ENCODE measurements at places on chromosomes 11 and 22.

DNA sequence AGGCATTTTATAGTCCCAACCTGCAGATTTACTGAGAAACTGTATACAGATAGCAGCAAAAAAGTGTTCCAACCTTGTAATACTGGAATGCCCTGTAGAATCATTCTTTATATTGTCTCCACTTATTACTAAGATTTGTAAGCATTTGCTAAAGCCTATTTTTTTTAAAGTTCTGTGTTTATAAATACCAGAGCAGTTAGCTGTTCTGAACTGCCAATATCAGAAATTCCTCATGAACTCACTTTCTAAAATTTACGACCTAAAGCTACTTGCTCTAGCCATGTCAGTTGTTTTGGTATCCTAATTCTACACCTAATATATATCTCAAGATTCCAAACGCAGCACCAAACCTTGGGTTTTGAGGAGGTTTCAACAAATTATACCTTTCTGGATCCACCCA, 103.2 kb downstream of the C11orf65 start:
- peak; percentile 71 for DNase-seq

DNA sequence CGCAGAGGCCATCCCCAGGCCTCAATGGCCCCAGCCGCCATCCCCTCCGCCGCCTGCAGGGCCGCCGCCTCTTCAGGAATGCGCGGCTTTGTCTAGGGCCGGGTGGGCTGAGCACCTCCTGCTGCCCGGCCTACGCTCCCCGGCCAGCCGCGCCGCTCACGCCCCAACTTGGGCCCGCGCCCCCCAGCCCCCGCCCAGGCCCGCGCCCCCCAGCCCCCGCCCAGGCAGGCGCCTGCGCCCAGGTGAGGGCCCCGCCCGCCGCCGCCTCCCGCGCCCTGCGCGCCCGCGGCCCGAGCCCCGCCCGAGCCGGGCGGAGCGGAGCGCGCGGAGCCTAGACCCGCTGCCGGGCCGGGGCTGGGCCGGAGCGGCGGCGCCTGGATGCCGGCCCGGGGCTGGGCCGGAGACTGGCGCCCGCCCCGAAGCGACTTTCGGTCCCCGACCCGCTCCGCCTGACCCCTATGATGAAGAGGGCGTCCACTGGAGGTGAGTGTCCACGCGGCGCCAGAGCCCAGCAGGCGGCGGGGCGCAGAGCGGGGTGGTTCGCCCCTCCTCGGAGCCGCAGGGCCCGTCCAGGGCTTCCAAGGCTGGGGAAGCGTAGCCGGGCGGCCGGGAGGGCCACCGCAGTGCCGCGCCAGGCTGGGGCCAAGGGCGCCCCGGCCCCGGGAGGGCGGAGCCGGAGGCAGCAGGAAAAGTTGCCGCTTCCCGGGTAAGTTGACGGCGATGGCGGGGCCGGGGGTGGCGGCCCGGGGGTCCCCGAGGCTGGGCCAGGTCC, 34.3 kb upstream of the PRODH start:
- no peak for DNase-seq

DNA sequence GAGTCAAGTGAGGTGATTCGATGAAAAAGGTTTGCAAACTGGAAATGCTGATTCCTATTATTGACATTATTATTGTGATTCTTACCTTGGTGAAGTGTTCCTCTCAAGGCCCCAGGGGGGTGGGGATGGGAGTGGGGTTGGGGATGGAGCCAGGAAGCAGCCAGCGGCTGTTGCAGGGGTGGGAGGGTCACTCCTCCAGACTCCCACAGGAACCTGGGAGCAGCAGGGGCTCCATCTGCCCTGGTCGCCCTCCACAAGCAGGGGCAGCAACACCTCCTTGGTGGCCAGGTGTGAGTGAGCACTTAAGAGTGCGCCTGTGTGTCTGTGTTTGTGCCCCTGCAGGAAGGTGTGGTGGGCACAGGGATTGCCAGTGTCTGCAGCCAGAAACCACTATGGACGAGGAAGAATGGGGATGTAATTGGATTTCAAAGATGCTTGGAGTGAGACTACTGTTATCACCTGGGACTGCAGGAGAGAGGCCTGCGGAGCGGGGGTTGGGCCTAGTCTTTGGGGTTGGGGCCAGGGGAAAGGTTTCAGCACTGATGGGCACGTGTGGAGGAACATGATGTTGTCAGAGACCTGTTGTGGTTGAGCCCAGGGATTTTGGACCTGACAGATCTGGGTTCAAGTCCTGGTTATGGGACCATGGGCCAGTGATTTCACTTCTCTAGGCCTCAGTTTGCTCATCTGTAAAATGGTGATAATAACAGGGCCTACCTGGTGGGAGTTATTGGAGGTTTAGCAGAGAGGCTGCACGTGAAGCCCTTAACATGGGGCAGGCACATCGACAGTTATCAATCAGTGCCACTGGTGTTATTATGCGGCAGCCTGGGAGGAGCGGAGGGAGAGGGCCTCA, 3.6 kb upstream of the TP53I11 start:
- DNase-seq = no peak

- no peak for DNase-seq
These were observed 419.3 kb upstream of the NARS2 start for GRCh38 chr11:78993802-78994430.

DNA sequence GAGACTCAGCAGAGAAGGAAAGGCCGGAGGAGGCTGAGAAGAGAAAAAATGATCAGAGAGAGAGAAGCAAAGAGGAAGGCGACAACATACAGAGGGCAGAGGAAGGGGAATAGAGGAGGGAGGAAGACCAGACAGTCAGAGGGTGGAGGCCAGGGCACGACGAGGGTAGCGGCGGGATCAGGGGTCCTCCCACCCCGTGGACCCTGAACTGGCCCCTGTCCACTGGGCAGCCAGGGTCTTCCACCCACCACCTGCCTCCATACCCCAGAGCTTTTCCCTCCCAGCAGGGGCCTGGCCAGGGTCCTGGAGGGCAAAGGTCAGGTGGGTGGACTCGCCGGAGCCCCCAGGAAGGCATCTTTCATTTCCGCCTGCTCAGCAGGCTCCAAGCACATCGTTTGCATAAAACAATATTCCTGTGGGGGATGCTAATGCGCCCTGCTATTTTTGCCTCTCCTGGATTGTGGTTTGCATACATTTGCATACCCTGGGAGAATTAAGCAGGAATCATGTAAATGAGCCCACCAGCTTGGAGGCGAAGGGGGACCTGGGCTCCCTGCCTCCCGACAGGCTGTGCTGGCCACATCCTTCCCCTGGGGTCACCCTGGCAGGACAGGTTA, 394.1 kb downstream of the MN1 start:
- no peak for DNase-seq

- no peak for DNase-seq
These were observed 38.9 kb upstream of the EED start for GRCh38 chr11:86205421-86206336.

DNA sequence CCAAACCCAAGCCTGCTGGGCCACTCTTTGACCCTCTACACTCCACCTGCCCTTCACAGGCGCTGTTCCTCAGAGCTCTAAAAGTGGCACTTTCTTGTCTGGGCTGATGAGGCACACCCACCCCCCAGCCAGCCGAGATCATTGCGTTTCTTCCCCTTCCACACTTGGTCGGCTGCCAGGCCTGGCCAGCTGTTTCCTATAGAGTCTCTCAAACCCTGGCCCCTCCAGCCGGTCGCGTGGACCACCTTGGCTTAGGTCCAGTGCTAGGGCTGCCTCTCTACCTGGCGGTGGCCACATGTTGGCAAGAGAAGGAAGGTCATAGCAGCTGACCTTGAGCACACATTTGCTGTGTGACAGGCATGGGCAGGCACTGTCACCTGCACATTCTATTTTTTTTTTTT, 60.6 kb downstream of the PPP6R2 start:
- no peak for DNase-seq

DNA sequence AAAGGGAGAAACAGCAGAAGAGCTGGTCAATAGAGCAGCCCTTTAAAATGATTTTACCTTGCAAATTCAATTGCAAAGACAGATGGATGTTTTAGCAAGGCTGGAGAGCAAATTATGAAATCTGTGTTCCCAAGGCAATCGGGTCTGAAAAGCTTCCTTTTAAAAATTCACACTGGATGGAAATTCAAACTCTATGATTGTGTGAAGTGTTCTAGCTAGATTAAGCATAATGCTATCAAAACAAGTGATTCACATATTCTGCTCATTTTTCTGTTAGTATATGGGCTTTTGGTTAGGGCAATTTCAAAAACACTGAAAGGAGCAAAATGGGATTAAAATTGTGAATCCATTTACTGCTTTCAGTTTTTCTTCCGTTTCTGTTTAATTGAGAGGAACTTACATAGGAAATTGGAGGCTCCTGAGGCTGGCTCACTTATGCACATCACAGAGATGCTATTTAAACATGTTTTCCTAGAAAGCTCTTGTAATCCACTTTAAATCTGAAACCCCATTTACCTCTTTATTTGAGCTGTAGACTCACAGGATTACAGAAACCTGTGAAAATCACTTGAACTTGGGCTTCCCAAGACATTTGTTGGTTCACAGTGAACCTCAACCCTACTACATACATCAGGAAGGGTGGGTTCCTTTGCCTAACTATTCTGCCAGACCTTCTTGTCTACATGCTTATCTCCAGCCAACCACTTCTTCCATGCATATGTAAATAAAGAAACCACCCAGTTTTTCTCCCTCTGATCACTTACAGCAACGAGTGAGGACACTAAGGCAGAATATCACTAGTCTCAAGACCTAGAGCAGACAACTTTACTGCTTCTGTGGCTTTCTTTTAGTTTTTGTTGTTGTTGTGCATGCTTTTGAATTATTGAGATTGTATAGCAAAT, 201.9 kb upstream of the PITPNB start:
- no peak for DNase-seq

GRCh38 chr11:102575012-102575411, 44.5 kb upstream of the MMP7 start:
- DNase-seq = no peak

DNA sequence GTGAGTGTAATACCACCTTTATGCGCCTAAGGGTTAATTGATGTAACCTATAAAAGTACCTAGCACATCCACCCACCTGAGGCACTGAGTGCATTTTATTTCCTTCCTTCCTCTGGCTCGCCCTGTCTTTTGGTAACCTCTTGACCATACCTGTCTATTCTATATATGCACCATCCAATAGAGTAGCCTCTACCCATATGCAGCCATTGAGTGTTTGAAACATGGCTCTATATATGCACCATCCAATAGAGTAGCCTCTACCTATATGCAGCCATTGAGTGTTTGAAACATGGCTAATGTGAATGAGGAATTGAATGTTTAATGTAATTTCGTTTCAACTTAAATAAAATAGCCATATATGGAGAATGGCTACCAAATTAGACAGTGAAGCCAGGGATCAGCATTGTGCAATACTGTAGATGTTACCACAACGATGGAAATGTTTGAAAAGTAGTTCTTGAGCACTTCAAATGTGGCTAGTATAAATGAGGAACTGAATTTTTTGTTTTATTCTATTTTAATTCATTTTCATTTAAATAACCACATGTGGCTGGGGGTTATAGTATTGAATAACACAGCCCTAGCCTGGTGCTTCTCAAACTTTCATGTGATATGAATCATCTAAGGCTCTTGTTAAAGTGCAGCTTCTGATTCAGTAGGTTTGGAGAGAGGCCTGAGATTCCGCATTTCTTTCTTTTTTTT, 33.8 kb downstream of the SLC35F2 start:
- peak; percentile 54 for DNase-seq

DNA sequence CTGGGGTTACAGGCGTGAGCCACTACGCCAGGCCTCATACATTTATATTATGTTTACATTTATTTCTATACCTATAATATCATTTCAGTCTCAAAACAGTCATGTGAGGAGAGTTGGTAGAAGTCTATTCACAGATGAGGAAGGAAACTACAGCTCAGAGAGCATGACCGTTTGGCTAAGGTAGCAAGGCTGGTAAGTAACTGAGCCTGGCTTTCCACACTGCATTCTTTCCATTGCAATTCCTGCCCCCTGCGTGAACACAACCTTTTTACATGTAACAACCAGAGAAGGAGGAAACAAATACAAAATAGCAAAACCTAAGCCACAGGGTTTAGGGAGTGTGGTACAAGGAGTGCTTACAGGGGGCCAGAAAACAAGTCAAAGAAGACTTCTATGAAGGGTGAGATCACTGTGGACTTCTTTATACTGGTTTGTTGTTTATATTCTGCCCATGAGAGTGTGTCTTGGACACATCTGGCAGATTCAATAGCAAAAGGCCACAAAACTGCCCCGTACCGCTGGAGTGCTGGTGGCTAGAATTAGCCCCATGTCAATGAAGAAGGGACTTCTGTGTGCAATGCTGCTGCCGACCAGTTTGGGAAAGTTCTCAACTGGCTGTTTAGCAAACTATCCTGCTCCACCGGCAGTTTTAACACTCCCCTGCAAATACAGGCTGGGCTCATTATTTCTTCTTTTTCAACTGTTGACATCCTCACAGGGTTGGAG, 19.0 kb downstream of the MICAL3 start:
- DNase-seq = no peak

DNA sequence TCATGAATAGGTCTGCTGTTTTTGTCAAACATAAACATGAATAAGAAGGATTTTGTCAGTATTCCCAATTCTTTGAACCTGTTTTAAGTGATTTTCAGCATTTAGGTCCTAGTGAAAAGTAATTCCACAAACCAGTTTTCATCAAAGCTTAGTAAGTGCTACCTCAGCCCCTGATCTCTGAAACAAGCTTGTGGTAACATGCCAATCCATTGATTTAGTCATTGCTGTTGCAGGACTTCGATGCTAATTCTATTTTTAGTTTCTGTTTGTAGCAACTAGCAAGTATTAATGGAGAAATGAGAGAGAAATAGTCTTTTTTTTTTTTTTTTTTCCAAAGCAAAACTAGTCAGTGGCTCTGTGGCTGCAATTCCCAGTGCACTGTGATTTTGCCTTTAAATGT, 91.4 kb downstream of the JRKL start:
- no peak for DNase-seq

DNA sequence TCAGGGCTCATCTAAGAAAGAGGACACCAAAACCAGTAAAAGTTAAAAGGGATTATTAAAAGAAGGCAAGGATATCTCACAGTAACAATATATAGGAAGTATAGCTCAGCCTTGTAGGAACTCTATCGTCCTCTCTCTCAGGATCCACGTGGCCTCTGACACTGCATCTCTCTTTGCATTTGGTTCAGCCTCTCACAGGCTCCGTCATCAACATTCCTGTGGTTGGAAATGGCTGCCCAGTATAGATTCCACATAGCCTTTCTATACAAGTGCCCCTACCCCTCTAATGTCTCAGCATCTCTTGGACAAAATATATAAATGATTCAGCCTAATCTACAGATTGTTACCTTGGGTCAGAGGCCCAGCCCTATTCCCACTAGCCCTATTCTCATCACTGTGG, 101.3 kb upstream of the DBX1 start:
- no peak for DNase-seq

GRCh38 chr11:96134602-96135001, 208.4 kb downstream of the MAML2 start:
- peak; percentile 62 for DNase-seq
